HEK293T (cell line): ENCODE measurements at places on chromosomes 5 and 9.

GRCh38 chr5:94457788-94458187, 160.6 kb downstream of the KIAA0825 start:
- DNase-seq, result no peak

- DNase-seq, result no peak
Measured at GRCh38 chr5:87383216-87383615, 29.5 kb downstream of the CCNH start.

DNA sequence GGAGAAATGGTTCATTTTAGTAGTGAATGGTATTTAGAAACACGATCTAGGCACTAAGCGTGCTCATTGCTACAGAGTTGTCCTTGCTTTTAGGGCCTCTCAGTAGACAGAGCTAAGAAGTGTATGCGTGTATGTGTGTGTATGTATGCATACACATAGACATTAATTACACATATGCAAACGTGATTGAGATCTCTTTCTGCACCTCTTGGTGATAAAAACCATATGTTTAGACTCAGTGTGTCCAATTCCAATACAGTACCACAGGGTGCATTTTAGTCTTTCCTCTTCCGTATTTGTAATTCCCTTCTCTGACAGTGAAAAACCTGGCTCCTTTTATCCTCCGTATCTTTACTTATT, 13.1 kb downstream of the TRIO start:
- no peak for DNase-seq

- DNase-seq, result no peak
Measured at GRCh38 chr5:173474881-173475287, 141.6 kb downstream of the BOD1 start.

GRCh38 chr5:109365653-109366052, 44.1 kb downstream of the PJA2 start:
- DNase-seq, result no peak

- no peak for DNase-seq
Measured at GRCh38 chr9:78871452-78872331, 574.8 kb downstream of the PSAT1 start.

- DNase-seq, result peak; percentile 42
Measured at GRCh38 chr5:10307206-10308148, at the start of gene CMBL. Gene CMBL (minus strand): TSS chr5:10307902. CDS start chr5:10290762, 17,140 bp downstream.

GRCh38 chr9:73426269-73426668, 274.6 kb downstream of the ANXA1 start:
- no peak for DNase-seq

GRCh38 chr5:15835514-15835913, 335.5 kb downstream of the FBXL7 start:
- DNase-seq, result no peak
